GM20000 (cell line): ENCODE measurements at places on chromosomes 3 and 15.

- no peak for DNase-seq
These were observed 103.2 kb downstream of the SST start for GRCh38 chr3:187567021-187567420.

DNA sequence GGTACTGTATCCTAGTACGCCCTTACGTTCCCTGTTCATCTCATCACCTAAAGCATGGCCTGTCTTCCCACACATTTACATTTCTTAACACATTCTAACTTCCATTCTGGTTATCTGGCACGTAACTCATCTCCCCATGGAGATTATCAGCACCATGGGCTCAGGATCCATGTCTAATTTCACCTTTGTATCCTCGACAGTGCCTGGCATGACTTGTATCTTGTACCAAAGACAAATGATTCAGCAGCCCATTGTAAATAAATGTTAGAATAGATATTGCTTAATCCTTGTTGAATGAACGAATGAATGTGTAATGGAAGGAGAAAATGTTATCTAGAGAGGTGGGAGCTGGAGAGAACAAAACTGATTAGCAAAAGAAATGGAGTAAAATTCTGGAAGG, 69.7 kb upstream of the TPM1 start:
- no peak for DNase-seq

DNA sequence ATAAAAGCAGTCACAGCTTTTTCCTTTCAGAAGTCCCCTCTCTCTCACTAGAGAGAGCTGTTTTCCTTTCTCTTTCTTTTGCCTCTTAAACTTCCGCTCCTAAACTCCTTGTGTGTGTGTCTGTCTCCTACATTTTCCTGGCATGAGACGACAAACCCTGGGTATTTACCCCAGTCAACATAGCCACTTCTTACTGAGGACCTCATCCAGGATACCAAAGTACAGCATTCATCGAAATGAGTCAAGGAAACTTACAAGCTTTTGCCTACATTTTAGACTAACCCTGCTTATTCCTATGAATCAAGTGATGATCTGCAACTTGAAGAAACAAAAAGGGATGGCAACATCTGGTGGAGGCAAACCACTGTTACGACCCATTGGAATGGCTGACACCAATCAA, 16.7 kb downstream of the PATL2 start:
- DNase-seq: no peak

DNA sequence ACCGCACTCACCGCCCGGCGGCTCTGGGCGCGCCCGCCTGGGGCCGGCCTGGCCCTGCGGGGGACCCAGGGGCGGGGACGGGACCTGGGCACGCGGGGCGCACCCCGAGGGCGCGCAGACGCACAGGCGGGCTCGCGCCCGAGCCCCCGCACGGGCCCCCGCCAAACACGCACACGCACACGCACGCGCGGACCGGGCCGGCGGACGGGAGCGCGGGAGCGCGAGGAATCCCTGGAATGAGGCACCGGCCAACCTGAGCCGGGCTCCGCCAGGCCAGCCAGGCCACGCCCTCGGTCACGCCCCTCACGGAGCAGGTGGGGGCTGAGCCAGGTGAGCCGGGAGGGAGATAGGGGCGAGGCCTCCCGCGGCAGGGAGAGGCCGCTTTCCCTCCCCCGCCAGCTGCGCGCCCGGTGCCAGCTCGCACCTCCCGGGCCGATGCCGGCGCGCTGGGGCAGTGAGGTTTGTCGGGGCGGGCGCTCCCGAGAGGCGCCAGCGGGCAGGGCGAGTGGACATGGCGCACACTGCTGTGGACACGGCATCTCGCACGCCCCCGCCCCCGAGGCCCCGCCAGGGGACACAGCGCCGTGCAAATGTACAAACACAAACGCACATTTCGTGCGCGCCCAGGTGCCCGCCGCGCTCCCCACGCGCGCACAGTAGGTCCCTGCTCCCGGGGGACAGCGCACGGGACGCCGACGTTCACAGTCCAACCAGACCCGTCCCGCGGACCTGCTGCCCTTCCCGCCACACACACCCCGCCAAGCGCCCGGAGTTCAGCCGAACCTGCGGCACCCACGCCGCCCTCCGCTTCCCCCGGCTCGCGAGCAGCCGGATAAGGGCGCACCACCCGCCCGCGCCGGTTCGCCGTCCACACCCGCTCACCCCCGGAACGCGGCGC, 75.9 kb upstream of the VGLL4 start:
- DNase-seq: peak; percentile 90

GRCh38 chr15:27448986-27449385, 478.0 kb downstream of the GABRG3 start:
- DNase-seq: no peak

DNA sequence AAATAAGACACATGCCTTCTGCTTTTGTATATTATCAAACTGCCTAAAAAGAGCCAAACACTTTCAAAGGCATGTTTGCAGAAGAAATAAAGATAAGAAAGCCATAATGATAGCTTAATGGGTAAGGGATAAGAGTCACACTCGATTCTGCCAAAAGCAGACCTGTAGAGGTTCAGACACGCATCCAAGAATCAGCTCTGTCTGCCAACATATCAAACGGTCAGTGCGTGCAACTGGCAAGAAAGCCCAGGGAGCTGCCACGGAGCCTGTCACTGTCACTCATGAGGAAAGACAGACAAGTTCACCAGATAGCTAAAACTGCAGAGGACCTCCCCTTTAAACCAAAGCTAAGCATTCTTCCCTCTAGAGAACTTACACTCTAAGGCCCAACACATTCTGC, 23.2 kb downstream of the DCP1A start:
- no peak for DNase-seq

GRCh38 chr15:86077070-86077469, 2.6 kb upstream of the AGBL1 start:
- no peak for DNase-seq

GRCh38 chr3:113156816-113157333, 54.5 kb upstream of the BOC start:
- DNase-seq: no peak

DNA sequence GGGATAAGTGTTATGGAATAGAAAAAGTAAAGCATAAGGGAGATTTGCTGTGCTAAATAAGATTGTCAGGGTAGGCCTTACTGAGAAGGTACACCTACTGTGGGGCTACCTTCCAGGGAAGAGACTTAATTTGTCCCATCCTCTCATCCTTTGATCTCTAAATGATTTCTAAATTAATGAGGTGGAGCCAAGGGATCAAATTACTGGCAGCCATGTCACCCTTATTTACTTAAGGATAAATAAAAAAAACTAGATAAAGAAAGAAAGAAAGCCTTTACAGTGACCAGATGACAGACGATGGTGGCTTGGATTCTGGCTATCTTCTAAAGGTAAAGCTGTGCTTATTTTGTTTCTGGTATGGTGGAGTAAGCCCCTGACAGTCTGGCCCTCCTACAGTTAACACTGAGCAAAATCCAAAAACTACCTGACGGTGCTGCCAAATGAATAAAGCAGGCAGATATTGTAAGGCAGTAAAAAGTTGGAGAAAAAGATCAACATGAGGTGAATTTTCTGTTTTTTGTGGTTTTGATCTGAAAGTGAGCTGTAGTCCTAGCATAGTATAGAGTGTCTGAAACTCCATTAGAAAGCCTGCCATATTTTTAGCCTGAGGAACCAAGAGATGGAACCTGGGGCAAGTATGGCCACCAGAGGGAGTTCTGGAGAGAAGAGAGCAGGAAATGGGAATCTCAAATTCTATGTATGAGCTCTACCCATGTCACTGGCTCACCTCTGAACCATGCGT, 285.1 kb upstream of the MANF start:
- peak; percentile 19 for DNase-seq

DNA sequence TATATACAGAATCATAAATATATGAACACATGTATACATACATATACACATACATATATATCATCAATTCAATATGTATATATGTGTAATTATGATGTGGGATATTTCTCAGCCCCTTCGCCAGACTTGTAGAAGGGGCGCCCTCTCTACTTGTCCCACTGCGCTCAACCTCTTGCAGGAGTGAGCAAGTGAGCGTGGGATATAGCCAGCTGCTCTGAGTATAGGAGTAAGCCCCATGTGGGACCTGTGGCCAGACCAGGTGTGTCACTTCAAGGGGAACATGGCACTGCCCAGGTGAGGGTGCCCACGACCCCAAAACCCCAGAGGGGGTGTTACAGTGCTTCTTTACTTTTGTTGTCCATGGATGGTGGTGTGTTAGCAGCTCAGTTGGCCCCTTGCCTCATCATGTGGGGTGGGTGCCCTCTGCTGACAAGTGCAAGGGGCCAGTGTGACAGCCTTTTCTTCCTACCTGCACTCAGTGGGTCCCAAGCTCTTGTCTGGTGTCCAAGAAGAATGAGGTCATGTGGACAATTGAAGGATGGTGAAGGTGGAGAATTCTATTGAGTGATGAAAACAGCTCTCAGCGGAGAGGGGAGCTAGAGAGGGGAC, 304.1 kb downstream of the UNC13C start:
- no peak for DNase-seq

GRCh38 chr3:49942651-49943050, 2.7 kb downstream of the RBM6 start:
- DNase-seq: no peak

- no peak for DNase-seq
These were observed 6.8 kb upstream of the TMF1 start for GRCh38 chr3:69058947-69059224.

GRCh38 chr3:50138266-50139200, 16.6 kb upstream of the SEMA3F start:
- DNase-seq: no peak

DNA sequence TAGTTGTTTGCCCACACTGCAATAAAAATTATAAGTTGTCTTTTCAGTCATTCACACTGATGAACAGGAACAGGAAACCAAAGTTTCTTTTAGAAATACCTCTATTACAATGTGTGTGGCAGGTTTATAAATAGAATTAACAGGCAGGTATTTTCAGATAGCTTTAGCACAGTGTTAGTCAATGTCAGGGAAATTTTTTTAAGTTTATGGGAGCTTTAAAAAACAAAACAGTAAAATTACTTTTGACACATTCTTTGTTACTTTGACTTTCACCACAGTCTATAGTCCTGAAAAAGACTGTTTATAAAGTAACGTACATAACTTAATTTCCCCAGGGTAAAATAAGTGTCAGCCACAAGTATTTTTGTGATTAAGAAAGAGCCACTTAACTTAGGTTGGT, 38.1 kb downstream of the SERPINI1 start:
- peak; percentile 17 for DNase-seq

DNA sequence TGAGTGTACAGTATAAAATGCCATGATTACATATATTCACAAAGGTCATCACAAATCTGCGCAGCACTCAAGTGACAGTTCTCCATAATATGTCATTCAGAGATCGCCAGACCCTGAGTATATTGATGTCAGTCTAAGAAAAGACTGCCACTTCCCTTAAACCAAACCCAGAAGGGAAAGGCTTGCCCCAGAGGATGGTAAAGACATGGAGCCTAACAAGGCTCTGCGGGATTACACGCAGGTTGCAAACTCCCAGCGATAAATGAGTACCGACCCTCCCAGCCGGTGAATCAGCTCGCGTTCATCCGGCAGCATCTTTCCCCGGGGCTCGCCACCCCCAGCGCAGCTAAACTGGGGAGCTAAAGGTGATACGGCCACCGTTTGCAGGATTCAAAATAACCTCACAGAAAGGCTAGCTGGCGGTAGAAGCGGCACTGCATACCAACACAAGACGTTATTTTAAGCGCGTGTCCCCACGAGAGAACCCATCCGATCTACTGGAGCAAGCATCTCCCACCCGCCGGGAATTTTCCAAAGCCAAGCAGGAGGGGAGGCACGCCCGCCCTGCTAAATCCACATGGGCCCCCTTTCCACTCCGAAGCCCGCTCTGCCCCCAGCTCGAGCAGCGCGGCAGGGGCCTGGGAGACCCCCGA, 643 bp downstream of the MYO5A start:
- peak; percentile 56 for DNase-seq

GRCh38 chr3:73694983-73695757, 70.4 kb upstream of the PDZRN3 start:
- DNase-seq: no peak

DNA sequence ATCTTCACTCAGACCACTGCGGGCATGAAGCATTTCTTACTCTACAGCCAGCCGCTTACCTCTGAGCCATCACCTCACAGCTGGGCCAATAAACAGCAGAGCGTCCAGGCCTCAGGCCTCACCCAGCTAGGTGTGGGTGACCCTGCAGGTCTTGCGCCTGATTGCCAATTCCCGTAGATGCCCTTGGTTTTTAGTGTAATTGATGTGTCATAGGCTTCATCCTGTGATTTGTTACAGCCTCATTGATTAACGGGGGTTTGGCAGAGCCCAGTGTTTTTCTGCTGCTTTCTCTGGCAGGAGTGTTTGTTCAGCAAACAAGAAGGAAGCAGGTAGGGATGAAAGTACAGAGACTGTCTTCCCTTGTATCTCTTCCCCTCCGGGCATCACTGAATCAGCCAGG, 49.6 kb upstream of the BNIP2 start:
- no peak for DNase-seq

DNA sequence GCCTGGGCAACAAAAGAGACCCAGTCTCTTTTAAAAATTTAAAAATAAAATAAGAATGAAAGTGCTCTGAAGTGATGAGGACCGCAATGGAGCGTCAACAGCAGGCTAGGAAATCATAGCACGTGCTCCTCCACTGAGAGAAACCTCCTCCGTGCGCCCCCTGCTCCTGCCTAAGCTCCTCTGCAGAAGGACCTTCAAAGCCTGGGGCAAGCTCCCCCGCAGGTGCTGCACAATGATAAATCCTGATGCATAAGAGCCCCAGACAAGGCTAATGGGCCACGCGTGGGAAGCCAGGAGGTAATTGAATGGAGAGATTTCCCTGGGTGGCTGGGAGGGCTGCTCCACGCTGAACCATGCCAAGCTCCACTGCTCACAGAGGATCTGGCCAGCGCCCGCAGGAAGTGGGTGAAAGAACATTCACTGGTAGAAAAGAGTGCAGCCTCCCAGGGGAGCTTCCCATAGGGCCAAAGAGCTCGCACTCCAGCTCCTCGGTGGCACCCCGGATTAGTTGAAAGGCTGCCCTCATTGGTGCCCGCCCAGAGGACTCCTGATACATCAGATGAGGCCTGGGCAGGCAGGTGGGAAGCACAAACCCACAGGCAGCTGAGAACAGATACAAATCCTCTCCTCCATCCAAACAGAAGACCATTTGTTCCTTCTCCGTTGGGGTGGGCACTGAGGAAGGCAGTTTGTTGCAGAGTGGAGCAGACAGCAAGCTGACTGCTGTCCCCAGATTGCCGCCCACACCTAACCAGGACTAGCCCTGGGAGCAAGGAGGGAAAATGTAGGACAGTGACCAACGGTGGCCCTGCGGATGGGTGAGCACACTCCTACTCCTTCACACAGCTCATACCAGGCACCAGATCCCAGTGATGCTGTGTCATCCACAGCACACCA, 52.5 kb downstream of the CPN2 start:
- DNase-seq: no peak

DNA sequence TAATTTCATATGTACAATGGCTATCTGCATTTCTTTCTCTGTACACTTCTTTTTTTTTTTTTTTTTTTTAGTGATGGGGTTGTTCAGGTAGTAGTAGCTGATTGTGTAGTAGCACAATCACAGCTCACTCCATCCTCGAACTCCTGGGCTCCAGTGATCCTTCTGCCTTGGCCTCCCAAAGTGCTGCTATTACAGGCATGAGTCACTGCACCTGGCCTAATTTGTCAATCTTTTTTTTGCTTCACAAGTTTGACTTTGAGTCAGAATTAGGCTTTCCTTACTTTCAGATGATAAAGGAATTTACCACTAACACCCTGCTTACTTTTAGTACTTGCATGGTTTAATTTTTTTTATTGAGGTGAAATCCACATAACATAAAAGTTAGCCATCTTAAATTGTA, 28.0 kb downstream of the MAP1A start:
- DNase-seq: no peak
